ENCODE measurements at places on chromosomes 6 and 20. TPM values are rescaled to one million over a fixed set of nuclear protein-coding genes. Genes with fewer than 3 reads are reported as not detected.
A peak's percentile ranks its signal among the peaks of the same experiment; 100 is the strongest.

The SEMG1 gene
- not detected for polyA plus RNA-seq

The XKR7 gene
- 0.05 TPM for polyA plus RNA-seq

The MCM9 gene
- polyA plus RNA-seq, result 14.1 TPM

The RBM12 gene
- 49.3 TPM for polyA plus RNA-seq

The SNTA1 gene
- polyA plus RNA-seq, result 36.6 TPM

The GMNN gene
- polyA plus RNA-seq, result 12.7 TPM

The SLC22A2 gene
- not detected for polyA plus RNA-seq

The EPPIN gene
- polyA plus RNA-seq, result 0.12 TPM

The HLA-DQB1 gene
- 9.4 TPM for polyA plus RNA-seq

The HLA-DRA gene
- polyA plus RNA-seq, result 57.8 TPM

- DNase-seq, result peak; percentile 79
Observed at GRCh38 chr20:15045246-15045645, 707.8 kb upstream of the FLRT3 start.

GRCh38 chr20:7714549-7714948 lies 225.7 kb downstream of the HAO1 start:
- no peak for DNase-seq

DNA sequence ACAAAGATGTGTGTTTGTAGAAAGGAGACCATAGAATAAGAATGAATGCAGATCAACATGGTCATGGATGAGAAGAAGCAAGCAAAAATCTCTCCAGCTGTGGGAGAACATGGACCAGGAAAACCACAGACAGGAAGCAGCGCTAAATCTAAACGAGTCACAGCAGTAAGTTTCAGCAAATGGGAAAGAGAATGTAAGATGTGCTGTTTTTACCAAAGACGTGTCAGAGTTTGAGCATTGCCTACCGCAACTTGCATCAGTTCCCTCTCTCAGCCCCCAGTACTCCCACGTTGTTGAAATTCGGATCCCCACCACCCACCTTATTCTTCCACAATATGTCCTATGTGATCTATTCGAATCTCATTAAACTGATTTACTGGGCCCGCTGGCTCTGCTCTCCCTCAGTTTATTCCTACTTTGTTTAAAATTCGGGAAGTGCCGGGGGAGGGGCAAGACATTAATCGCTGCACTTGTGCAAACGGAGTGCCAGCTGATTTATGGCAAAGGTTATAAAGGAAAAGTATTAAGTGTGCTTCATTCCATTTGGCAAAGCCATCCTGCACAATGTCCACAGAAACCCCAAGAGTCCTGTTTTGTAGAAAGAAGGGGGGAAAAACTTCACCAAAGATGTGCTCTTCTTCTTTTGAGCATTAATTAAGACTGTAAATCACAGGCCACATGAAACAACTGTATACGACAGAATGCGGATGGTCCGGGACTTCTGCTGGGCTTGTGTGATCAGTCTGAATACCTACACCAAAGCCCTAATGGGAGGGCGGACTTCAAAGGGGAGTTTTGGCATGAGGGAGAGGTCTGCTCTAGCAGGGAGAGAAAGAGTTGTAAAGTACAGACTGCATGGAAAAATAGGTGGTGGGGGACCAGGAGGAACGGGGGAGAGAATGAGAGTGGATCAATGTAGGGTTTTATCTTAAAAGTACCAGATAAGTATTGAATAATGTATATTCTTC lies 59.1 kb upstream of the PRDM1 start:
- DNase-seq, result peak; percentile 4

DNA sequence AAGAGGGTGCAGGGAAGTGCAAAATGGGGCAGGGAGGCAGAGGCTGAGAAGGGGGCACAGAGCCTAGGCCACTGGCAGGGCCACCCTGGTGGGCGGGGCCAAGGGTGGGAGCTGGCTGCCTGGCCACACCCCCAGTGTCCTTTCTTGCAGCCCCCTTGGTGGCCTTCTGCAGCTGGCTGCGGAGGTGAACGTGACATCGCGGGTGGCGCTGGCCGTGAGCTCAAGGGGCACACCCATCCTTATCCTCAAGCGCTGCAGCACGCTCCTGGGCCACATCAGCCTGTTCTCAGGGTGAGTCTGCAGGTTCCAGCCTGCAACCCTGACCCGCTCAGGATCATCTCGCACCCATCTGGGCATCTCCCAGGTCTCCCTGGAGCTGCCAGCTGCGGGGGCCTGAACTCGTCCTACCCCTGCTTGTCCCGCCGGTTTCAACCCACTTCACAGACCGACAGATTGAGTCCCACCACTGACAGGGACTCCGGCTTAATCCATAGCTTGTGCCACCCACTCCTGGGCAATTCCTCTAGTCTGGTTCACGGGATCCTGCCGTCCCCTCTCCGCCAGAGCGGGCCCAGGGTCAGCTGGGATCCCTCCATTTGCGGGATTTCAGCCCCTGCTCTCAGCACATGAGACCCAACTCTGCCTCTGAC lies 6.2 kb downstream of the BPIFB3 start:
- no peak for DNase-seq

DNA sequence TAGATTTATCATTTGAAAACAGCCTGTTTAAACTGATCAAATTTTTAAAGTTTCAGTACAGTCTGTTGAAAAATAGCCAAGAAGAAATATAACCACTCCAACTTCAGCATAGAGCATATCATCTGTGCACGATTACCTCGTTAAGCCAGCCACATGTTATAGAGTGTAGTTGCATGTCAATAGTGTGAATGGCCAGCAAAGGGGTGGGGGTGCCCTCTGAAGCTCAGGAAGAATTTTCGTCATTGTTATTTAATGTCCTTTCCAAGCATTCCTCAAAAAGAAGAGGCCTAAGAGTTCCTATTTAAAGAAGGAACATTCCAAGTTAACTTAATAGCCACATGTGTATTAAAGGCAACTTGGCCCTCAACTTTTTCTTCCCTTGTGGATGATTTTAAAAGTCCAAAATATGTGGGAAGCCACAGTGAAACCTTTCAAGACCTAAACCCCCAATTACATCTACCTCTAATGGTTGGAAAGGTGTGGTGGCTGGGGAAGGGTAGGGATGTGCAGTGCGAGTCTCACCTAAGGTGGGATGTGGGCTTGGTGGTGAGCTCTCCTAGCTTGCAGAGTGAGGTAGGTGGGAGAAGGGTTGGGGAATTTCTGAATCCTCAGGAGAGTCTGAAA lies 1.8 kb upstream of the CCN2 start:
- DNase-seq, result no peak

GRCh38 chr20:49983848-49984408 lies 1.1 kb downstream of the SNAI1 start:
- no peak for DNase-seq

- no peak for DNase-seq
Observed at GRCh38 chr6:108127826-108128225, 38.0 kb upstream of the NR2E1 start.

DNA sequence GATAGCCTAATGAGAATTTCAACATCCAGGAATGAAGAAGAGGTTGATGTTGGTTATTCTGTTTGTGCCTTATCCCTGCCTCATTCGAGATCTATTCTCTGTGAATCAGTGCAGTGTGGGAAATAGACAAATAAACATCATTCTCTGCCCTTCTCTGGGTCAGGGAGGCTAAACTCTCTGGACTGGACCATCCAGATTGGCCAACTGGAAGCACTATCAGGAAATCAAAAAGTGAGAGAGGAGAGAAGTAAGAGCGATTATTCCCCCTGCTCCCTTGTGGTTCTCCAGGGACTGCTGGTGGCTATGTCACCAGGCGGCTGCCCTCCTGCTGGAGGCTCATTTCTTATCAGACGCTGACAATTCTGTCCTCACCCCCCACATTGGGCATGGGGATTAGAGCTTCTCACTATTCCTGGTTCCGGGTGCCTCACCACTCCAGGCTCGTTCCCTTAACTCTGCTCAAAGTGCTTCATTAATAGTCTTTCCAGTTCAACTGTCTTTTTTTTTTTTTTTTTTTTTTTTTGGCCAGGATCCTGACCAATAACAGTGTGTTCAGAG lies 201.7 kb upstream of the RREB1 start:
- DNase-seq, result no peak

DNA sequence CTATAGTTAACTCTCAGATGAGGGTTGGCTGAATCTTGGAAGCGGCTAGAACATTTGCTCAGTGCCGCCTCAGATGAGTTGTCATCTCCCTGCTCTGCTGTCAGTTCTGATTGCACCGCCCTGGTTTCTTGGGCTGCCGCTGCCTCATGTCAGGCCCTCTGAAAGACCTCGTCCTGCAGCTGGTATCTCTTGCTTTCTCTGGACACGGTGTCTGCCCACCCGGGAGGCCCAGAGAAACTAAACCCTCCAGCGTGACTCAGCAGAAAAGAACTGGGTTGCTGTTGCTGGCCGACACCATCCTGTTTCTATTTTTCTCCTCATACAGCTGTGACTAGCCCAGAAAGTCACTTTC lies 355.4 kb downstream of the CD83 start:
- DNase-seq, result no peak

DNA sequence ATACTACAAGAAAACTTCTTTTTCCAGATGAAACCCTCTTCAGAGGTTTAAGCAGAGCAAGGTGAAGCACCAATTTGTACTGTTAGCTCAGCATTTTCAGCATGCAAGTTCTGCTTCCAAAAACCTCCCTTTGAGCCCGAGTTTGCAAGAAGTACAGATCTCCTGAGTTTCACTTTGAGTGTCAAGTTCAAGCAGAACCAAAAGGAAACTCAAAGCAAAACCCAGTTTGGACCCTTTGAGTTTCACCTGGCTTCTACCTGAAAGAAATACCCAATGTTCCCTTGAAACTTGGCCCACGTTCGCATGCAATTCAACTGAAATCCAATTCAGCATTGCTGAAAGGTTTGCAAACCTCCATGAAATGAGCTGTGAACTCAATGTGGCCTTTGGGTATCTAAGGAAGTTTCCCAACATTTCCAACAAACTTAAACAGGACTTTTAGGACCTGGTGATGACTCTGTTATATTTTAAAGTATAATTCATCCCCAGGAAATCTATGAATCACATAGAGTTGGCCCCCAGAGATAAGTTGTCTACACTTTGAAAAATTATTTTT lies 62.9 kb upstream of the HBS1L start:
- DNase-seq, result no peak

- DNase-seq, result peak; percentile 11
Observed at GRCh38 chr6:128569732-128570679, 49.6 kb upstream of the PTPRK start.

DNA sequence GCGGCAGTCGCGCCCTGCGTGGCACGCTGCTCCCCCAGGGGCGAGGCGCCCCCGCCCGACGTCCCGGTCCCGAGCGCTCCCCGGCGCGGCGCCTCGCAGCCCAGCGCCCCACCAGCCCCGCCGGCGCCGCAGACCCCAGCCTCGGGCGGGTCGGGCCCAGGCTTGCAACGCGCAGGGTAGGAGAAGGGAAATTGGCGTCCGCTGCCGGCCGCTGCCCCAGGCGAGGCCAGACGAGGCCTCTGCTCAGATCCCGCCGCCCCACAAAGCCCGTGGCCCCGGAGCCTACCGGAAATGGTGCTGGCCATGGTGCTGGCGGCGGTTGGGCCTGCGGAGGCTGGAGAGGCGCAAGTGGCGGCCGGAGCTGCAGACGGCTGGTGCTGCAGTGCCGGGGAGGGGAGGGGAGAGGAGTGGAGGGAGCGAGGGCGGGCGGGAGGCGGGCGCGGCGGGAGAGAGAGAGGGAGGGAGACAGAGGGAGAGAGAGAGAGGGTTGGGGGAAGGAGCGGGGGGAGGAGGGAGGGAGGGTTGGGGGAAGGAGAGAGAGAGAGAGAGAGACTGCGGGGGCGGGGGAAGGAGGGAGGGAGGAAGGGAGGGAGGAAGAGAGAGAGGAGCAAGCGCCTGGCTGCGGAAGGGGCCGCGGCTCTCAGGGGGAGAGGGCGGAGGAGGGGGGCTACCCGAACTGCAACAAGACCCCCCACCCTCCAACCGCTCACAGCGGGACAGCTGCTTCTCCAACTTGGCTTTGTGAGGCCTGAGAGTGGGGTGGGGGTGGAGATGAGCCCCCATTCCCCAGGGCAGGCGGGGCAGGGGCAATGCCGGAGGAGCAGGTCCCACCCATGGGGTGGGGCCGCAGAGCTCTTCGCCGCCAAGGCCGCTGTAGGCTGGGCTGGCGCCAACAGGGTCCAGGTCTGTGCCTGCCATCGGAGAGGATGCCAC lies at the start of gene STMN3:
Gene STMN3 (minus strand): TSS at position 384 of the 933 bp plus-strand sequence. CDS start 79 bp downstream, at position 305.
- peak; percentile 89 for DNase-seq

DNA sequence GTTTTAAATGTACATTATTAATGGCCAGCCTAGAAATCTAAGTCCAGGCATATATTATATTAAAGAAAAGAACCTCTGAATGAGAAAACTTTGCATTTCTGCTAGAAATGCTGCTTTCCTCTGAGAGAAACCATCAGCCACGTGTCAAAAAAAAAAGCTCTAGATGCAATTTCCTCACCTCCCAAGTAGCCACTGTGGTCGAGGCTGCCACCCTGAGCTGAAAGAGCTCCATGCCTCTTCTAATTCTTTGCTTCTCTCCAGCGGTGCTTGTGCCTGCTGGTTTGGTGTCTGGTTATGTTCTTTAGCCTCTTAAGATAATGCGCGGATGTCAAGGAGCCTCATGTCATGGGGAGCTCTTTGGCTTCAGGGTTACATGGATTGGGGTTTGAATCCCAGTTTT lies 316.0 kb downstream of the TFAP2C start:
- no peak for DNase-seq

- no peak for DNase-seq
Observed at GRCh38 chr6:24614648-24615047, 31.3 kb downstream of the KIAA0319 start.

DNA sequence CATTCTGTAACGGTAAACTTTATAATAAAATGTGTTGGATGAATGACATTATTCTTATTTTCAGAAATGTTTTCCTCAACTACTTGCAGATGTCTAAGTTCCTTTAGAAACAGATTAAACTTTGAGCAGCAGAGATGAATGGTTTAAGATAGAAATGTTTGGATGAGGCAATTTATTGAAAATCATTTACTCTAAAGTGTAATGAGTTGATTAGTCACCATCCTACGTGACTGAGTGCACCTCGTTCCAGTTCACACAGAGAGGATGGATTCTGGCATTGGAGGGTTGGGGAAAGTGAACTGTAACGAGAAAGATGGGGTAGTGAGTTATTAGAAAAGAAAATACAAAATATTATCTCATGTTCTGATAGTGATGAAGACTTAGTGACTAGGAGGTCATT lies 28.7 kb downstream of the SMPDL3A start:
- DNase-seq, result no peak

GRCh38 chr6:235763-236360 lies 56.4 kb upstream of the DUSP22 start:
- peak; percentile 67 for DNase-seq

DNA sequence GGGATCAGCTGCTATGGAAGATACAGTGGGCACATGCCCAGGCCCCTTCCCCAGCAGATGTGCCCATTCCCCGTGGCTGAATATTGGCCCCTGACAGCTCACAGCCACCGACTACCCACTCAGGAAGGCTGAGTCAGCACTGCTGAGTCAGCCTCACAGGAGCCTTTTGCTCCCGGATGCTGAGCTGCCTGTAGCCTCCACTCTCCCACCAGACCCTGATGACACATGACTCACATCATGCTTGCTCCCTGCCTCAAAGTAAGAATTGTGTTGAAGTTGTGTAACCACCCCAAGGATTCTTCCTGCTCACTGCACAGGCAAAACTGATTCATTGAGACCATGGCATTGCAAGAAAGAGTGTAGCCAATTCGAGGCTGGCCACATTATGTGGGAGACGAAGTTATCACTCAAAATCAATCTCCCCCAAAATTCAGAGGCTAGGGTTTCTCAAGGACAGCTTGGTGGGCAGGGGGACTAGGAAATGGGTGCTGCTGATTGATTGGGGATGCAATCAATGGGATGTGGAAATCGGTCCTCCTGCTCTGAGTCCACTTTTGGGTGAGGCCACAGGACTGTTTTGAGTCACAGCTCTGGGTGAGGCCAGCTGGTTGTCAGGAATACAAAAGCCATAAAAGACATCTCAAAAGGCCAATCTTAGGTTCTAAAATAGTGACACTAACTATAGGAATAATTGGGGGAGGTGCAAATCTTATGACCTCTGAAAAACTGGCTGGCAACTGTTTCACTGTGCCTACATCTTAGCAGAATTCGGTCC lies 556.6 kb upstream of the CDH4 start:
- no peak for DNase-seq
